ENCODE measurements at places on chromosomes 3 and 15.

- no peak for DNase-seq
These were observed 31.8 kb upstream of the SMAD3 start for GRCh38 chr15:67033571-67034044.

GRCh38 chr3:128763967-128764366 is 38.0 kb downstream of the RAB7A start:
- DNase-seq = no peak

DNA sequence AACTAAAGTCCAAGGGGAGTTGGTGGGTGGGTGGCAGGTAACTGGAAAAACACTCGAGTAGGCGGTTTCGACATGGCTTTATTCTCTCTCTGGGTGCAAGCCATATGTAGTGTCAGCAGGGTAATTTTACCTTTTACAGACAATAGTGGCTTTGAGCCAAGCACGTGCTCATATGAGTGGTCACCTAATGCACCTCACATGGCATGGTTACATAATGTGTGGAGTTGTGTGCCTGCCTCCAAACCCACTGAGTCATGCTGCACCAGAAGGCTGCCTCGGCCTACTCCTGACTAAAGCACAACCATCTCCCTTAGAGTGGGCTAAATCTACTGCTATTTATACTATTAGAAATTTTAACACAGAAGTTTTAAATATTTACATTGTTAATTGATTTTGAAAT is 16.5 kb downstream of the CCRL2 start:
- no peak for DNase-seq

DNA sequence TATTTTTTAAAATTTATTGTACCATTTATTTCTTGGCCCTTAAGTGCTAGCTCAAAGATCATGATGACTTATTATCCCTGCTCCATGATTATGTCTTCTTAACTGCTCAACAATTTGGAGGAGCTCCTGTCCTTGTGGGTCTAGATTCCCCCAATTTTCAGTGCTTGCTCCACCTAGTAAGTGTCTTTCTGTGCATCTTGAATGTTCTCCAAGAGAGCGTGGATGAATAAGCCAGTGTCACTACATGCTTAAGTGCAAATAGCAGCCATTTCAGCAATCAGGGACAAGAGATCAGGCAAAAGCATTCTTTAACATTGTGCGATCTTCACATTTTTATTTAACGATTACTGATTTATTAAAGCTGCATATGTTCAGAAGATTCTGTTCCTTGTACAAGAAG is 99.4 kb downstream of the ALCAM start:
- DNase-seq = no peak

DNA sequence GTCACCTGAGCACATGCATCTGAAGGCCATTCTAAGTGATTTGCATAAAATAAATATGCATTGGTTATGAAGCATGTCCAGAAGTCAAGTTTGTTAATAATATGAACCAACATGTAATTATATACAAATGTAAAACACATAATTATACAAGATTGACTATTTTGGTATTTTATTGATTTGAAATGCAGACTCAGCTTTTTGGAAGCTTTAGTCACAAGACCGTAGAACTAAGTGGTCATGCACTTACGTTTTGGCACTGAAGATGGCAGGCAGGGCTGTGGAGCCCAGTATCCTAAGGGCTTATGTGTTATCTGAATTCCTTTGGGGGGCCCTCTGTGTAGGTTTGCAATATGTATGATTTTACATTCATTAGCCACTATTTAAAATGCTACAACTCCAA is 5.0 kb downstream of the CHRNA7 start:
- DNase-seq = no peak

DNA sequence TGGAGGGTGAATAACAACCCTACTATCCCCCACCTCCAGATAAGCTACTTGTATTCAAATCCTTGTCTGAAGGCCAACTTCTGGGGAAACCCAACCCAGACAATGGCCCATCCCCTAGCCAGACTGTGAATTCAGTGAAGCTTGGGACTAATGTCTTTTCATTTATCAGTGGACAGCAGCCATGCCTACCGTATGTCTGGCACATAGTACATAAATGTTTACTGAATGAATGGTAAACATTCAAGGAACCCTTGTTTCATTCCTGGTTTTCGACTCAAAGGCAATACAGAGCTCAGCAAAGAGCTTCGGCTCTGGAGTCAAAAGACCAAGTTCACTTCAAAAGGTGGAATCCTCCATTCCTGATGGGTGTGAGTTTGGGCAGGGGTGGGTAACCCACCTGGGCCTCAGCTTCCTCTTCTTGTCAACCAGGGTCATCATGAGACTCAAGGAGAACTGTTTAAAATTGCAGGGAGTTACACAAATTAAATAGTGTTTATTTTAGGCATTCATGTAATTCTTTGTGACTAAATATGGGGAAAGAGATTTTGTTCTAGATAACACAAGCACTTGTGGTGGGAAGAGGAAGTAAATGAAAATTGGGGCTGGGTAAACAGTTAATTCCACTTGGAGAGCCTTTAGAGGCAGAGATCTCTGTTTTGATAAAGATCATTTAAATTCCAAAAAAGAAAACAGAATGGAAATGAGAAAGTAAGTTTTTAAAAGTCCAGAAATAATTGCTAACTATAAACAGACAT is 303.7 kb upstream of the WNT5A start:
- no peak for DNase-seq

DNA sequence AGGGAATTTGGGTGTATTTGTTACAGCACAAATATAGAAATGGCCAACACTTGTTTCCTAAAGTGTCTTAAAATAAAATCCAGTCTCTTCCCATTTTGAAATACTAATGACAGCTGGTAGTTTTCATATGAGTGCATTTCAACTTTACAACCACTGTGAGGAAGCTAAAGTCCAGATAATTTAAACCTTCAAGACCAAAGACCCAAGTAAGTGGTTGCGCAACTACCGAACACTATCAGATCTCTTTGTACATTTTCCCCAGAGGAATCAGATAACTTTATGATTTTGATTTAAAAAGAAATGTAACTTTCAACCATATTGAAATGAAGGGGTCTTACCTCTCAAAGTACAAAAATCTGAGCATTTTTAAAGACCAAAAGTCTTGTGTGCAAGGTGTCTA is 14.3 kb downstream of the BCL2L10 start:
- DNase-seq = no peak

GRCh38 chr15:43449981-43450380 is 43.0 kb downstream of the TP53BP1 start:
- DNase-seq = no peak

DNA sequence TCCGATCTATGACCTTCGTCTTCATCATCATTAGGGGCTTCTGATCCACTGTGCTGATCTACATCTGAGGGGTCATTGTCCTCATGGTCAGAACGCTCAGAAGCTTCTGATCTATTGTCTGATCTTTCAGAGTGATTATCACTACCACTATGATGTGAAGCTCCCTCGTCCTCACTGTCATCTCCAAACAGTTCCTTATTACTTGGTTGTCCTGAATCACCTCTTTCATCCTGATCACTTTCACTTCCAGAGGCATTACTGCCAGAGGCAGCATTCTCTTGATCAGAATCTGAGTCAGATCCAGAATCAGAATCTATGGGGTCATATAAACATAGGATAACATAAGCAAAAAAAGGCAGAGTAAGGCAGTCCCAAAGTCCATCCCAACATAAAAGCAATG is 5.4 kb downstream of the LEO1 start:
- no peak for DNase-seq

- no peak for DNase-seq
These were observed 66.2 kb downstream of the KLF13 start for GRCh38 chr15:31392761-31393401.

- no peak for DNase-seq
These were observed 19.0 kb downstream of the SQOR start for GRCh38 chr15:45653702-45654424.

GRCh38 chr3:152284906-152285305 is 16.2 kb downstream of the MBNL1 start:
- no peak for DNase-seq

DNA sequence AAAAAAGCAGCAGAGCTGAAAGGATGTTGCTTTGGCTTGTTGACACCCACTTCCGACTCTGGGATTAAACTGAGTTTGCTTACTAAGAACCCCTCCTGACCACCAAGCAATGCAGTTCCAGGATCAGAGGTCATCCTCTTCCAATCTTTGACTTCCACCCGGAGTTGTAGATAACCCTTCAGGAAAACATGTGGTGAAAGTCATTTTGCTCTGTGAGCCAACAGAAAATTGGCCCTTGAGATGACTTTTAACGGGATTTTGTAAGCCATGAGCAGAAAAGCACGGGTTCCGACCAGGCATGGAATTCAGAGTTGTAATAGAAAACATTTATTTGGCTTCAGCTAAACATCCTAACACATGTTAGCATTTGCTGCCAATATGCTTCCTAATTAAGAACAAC is 171.6 kb upstream of the NR2F2 start:
- no peak for DNase-seq

- no peak for DNase-seq
These were observed at the start of gene ITIH3 for GRCh38 chr3:52794612-52795099. ITIH3 (plus strand) TSS chr3:52794796; CDS start chr3:52794804, 8 bp downstream.

GRCh38 chr15:66715720-66716655 is 14.0 kb downstream of the SMAD6 start:
- DNase-seq = no peak

- DNase-seq = no peak
These were observed 40.1 kb upstream of the CD47 start for GRCh38 chr3:108130701-108131474.

- no peak for DNase-seq
These were observed 57.6 kb downstream of the PDCD6IP start for GRCh38 chr3:33855884-33856546.

GRCh38 chr3:193983846-193984818 is 151.8 kb upstream of the HES1 start:
- no peak for DNase-seq

DNA sequence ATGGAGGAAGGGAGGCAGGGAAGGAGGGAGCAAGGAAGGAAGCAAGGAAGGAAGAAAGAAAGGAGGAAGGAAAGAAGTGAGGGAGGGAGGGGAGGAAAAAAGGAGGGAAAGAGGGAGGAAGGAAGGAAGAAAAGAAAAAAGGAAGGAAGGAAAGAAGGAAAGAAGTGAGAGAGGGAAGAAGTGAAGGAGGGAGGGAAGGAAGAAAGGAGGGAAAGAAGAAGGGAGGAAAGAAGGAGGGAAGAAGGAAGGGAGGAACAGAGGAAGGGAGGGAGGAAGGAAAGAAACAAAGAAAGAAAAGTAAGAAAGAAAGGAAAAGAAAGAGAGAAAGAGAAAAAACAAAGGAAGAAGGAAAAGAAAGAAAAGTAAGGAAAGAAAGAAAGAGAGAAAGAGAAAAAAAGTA is 183.0 kb upstream of the SLC24A5 start:
- no peak for DNase-seq

GRCh38 chr15:91706322-91707032 is 147.0 kb upstream of the SLCO3A1 start:
- peak; percentile 84 for DNase-seq

- DNase-seq = no peak
These were observed 114.4 kb downstream of the PLCL2 start for GRCh38 chr3:16999161-16999560.

- no peak for DNase-seq
These were observed 63.2 kb downstream of the PDZRN3 start for GRCh38 chr3:73561494-73561893.

GRCh38 chr3:138389841-138390581 is 41.6 kb downstream of the MRAS start:
- DNase-seq = no peak

DNA sequence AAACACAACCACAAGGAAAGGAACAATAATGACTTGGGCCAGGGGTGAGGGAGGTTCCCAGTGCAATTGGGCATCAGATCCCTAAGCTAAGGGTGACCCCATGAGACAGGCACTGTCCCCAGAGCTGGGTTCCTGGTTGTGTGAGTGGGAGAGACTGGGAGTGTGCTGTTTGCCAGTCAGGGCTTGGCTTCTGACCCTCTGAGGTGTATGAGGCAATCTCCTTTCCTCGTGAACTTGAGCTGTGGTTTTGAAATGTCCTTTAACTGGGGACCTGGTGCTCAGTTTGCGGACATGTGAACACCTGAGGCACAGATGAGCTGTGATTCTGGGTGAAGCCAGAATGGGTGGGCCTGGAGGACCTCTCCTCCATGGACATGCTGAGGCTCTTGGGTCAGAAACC is 58.5 kb upstream of the PLXNA1 start:
- no peak for DNase-seq

DNA sequence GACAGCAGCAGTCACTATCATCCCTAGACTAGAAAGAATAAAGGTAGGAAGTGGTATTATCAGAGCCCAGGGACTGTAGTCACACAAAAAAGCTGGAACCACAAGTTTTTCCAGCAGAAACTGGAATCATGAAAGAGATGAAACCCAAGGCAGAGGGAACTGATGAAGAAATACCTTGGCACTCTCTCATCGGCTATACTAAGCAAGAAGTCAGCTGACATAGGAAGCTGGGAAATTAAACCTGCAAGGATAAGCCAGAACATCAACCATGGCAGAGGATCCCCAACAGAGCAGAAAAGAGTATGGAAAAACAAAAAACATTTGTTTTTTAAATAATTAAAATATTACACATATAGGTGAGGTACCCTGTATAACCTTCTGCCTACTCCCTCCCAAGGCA is 86.5 kb downstream of the AQR start:
- DNase-seq = no peak

DNA sequence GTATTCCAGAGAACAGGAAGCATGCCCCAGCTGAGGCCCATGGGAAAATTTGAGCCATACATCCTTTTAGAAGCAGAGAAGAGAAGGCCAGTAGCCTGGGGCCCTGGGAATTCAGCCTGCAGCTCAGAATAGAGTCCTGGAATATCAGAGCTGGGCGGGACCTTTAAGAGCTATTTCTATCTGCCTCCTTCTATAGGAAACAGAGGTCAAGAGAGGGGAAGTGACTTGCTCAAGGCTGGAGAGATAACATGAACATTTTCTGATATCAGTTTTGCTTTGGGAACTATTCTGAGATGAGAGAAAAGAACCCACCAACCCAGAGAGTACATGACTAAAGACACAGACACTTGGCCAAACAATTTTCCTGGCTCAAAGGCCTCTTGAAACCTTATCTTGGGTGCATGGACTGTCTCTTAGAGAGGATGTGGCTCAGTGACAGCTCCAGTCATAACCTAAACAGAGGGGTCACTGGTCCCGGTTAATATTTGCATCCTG is 26.0 kb downstream of the MASP1 start:
- DNase-seq = no peak

GRCh38 chr3:37116998-37117397 is 57.4 kb downstream of the LRRFIP2 start:
- DNase-seq = no peak

- DNase-seq = no peak
These were observed 33.6 kb upstream of the MTMR10 start for GRCh38 chr15:31024979-31025378.

DNA sequence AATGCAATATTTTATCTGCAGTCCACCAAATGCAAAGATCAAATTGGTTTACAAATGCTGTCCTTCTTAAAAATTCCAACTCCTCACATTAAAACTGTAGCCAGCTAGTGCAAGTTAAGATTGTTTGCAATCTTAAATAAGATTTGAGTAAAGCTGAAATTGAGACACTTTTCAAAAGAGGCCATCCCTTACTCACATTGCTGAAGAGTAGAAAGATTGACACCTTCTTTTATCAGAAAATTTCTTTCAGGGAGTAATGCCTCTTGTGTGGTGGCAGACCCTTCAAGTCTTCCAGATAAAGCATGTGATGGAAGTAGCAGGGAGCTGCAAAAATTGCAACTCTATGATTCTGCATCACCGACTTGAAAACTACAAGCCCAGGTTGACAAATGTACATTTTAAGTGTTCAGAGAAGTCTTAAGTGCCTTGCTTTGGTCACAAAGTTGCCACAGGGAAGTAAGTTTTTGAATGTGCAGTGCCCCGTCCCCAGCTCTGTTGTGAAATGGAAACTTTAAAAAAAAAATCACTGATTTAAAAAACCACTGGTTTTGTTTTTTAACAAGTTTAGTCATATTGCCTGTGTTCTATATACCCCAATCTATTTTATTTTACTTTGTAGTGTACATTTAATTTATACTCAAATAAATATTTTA is 12.6 kb downstream of the CD86 start:
- DNase-seq = no peak
